T-helper 2 cell treated with Interferon-gamma antibody and Interleukin-4, amounts not matched to agents 100 ng/mL and 5 ng/mL, for 36 hours (primary cell): ENCODE measurements at places on chromosomes 12 and 14. TPM values are rescaled to one million over a fixed set of nuclear protein-coding genes. Genes with fewer than 3 reads are reported as not detected.

DAO gene
- total RNA-seq = not detected in 2 replicates

GALNT16 gene
- total RNA-seq = not detected in 2 replicates

TMEM260 gene
- 15.9 and 18.1 TPM in 2 replicates for total RNA-seq

TTC5 gene
- 24.5 and 24.6 TPM in 2 replicates for total RNA-seq

TBX5 gene
- not detected in 2 replicates for total RNA-seq

MIP gene
- not detected in 2 replicates for total RNA-seq

RPS6KL1 gene
- 9.4 and 11.3 TPM in 2 replicates for total RNA-seq

RERGL gene
- not detected in 2 replicates for total RNA-seq

LGR5 gene
- not detected in 2 replicates for total RNA-seq

ADAM20 gene
- total RNA-seq = 0.23 and 0.41 TPM in 2 replicates

PTPN6 gene
- total RNA-seq = 255 and 267 TPM in 2 replicates

SLC5A8 gene
- not detected in 2 replicates for total RNA-seq

NFE2 gene
- not detected in 2 replicates for total RNA-seq

LMO3 gene
- total RNA-seq = not detected in 2 replicates

CACNB3 gene
- 7.1 and 10.4 TPM in 2 replicates for total RNA-seq

ATP23 gene
- total RNA-seq = 14.0 and 17.1 TPM in 2 replicates

SYCP3 gene
- total RNA-seq = 0.93 and 1.2 TPM in 2 replicates

SRRM4 gene
- not detected in 2 replicates for total RNA-seq

DHRS4L2 gene
- 26.9 and 27.5 TPM in 2 replicates for total RNA-seq

PAPLN gene
- 0.25 and 0.68 TPM in 2 replicates for total RNA-seq
